ENCODE measurements at places on chromosomes 3 and 15.

DNA sequence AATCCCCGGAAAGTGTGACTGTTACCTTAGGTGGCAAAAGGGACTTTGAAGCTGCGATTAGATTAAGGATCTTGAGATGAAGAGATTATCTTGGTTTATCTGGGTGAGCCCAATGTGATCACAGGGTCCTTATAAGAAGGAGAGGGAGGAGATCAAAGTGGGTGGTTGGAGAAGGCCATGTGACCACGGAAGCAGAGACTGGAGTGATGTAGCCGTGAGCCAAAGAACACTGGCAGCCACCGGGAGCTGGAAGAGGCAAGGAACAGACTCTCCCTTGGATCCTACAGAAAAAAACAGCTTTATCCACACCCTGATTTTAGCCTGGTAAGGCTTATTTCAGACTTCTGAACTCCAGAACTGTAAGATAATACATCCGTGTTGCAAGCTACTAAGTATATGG lies 29.9 kb downstream of the CRABP1 start:
- no peak for DNase-seq

DNA sequence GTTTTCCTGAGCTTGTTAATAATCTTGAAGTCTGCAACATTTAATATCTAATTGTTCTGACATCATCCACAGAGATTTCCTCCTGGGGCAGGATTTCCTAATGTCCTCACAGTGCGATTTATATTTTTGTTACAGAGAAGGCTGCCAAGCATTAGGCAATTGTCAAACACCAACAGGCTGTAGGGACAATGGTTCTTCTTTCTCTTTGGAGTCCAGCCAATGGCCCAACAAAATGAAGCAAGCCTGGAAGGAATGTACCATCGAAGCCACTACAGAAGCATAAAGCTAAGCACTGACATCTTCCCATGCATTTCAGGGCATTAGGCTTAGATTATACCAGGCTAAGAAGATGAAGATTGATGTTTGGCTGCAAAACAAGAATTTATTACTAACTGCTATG lies 173.0 kb upstream of the FRMD4B start:
- DNase-seq = no peak

DNA sequence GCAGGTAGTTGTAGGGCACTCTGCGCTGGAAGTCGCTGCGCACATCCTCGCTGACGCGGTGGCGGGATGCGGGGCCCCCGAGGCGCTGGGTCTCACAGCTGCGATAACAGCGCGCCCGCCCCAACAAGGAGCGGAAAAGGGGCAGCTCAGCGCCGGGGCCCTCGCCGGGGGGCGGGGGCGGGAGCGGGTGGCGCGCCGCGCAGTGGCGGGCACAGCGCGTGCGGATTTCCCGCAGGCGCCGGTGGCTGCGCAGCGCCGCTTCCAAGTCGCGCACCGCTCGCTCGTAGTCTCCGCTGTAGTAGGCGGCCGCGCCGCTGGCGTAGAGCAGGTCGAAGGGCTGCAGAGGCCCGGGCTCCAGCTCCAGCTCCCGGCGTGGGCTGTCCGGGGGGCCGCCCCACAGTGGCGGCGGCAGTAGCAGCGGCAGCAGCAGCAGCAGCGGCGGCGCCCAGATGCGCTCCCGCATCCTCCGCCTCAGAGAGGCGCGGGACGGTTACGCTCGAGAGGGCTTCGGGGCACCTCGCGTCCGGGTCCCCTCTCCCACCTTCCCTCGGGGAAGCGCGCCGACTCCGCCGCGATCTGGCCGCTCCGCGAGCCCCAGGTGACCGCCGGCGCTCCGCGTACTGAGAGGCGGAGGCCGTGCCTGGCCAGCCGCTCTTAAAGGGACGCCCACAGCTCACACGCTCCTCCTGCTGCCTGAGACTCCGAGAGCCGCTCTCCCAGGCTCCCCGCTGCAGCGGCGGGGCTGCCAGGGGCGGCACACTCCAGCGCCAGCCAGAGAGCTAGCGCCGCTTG lies at the start of gene P3H2:
Gene P3H2 (minus strand): TSS at position 629 of the 792 bp plus-strand sequence. CDS start 166 bp downstream, at position 463.
- peak; percentile 4 for DNase-seq

- no peak for DNase-seq
These were observed 3.0 kb downstream of the RPL32 start for GRCh38 chr3:12838179-12838965.

DNA sequence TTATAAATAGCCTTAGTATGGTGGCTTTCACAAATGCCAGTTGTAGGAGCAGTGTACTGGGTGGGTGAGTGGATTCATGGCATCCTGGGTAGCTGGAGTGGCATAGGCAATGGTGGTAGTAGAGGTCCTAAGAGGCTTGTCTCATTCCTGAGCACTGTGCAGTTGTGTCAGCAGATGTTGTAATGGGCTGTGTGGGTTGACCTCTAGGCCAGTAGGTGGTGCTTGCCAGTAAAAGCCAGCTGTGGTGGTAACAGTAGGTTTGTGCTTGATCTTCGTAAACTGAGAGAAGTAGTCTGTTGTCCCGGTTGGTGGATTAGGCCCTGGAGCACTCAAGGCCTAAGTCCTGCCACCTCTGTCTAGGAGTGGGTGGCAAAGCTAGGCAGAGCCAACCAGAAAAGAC lies 149.7 kb upstream of the SUCLG2 start:
- DNase-seq = no peak

- no peak for DNase-seq
These were observed 51.1 kb upstream of the CSPG5 start for GRCh38 chr3:47629770-47630169.

- DNase-seq = no peak
These were observed 28.3 kb downstream of the PTH1R start for GRCh38 chr3:46905661-46906451.

DNA sequence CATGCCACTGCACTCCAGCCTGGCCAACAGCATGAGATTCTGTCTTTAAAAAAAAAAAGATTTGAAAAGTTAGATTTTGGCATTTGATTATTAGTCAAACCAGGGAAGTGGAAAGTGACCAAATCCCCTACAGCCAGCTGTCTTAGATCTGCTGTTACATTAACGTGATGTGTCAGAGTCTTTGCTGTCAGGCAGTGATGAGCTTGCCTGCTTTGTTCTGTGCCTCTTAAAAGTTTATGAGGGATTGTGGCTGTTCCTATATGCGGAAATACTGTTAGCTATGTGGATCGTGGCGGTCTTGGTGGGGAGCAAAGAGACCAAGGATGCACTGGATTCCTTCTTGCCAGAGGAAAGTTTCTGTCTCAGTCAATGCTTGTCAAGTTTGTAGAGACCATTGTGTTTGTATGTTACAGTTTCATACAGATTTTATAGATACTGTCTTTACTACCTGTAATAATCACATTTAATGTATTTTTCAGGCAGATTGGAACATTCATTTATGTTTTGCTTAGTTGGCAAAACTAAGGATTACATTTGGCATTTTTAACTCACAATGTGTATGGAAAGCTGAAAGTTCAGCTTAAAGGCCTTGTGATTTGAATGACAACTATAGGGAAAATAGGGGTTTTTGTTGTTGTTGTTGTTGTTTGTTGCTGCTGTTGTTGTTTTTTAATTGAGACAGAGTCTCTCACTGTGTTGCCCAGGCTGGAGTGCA lies 137.4 kb downstream of the VPS8 start:
- DNase-seq = no peak

- DNase-seq = no peak
These were observed 87.9 kb downstream of the CHST2 start for GRCh38 chr3:143207338-143207961.

DNA sequence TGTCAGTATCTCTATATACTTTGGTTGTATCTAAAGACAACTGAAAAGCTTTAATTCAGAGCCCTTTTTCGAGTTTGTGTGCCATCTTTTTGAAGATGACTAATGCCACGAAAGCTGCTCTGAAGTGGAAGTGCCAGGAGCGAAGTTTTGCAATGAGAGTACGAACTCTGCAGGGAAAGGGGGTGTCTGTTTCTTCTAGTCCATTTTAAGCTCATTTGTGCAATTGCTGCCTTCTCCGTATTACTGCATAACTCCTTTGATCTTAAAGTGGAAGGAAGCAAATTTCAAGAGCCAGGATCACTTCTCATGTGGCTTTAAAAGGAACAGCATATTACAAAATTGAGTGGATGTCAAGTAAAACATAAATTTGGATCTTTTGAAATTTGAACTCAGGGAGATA lies 245.3 kb downstream of the FEZF2 start:
- DNase-seq = no peak

- no peak for DNase-seq
These were observed 65.3 kb downstream of the EOMES start for GRCh38 chr3:27656790-27657189.

DNA sequence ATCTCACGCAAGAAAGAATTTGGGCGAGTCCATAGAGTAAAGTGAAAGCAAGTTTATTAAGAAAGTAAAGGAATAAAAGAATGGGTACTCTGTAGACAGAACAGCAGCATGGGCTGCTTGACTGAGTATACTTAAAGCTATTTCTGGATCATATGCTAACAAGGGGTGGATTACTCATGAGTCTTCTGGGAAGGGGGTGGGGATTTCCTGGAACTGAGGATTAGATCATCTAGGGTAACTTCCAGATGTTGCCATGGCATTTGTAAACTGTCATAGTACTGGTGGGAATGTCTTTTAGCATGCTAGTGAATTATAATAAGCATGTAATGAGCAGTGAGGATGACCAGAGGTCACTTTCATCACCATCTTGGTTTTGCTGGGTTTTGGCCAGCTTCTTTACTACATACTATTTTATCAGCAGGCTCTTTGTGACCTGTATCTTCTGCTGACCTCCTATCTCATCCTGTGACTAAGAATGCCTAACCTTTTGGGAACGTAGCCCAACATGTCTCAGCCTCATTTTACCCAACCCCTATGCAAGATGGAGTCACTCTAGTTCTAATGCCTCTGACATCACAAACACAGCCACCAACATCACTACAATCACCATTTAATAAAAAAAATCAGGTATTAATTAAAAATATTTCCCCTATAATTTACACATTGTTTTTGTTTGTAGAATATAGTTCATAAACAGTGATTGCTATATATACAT lies 890.7 kb upstream of the EPHA6 start:
- peak; percentile 5 for DNase-seq

- no peak for DNase-seq
These were observed 10.7 kb downstream of the TRAIP start for GRCh38 chr3:49845694-49846093.

DNA sequence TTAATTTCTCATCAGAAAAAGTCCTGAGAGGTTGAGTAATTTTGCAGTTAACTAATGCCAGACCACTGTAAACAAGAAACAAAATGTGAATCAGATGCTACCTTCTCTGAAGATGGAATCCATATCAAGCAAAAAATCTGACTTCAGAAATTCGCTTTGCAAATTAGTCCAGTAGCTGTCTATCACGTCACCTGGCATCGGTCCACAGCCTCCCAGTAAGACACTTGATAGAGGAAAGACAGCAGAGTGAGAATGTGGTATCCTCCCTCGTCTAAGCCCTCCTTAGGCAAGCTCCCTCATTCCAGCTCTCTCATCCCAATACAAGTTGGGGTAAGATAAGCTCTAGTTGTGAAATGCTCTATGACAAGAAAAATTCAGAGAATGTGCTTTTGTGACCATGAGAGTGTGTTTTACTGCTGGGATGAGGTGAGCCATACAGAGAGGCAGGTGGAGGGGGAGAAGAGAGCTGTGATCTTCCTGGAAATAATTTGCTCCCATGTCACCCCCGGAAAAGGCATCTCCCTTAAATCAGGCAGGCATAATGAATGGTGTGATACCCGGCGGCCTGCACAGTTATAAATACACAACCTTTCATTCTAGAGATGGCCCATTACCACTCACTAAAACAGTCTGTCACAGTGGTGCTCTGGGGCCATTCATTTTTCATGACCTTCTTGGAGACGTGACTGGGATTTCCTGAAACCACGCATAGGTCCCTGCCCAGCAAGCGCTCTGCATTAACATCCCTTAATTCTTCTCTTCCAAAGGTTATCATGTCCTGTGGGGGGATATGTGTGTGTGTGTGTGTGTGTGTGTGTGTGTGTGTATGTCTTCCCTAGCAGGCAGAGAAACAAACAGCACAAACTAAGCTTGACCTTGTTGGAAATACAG lies 602.0 kb upstream of the KCNMB2 start:
- DNase-seq = no peak

GRCh38 chr3:40173227-40173721 lies 136.2 kb upstream of the EIF1B start:
- no peak for DNase-seq

- no peak for DNase-seq
These were observed 2.6 kb upstream of the WWTR1 start for GRCh38 chr3:149660462-149660861.

DNA sequence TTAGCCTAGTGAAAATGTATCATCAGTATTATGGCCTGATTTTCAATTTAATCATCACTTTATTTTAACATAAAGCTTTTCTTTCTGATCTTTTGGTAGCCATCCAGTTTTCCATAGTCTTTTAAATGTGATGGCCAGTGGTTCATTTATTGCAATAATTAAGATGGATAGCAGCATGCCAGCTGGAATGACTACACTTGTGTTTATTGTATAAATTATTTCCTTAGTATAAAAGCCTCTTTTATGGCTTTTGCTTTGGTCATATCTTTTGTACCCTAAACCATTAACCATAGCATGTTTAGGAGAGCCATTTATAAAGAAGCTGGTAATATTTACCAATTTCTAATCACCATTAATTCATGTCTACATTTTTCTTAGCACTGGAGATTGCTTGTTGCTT lies 31.7 kb downstream of the ALCAM start:
- no peak for DNase-seq

- DNase-seq = no peak
These were observed 110.7 kb upstream of the GOLGA8J start for GRCh38 chr15:29972051-29972450.

- DNase-seq = no peak
These were observed 864 bp upstream of the NEO1 start for GRCh38 chr15:73051391-73051806.

DNA sequence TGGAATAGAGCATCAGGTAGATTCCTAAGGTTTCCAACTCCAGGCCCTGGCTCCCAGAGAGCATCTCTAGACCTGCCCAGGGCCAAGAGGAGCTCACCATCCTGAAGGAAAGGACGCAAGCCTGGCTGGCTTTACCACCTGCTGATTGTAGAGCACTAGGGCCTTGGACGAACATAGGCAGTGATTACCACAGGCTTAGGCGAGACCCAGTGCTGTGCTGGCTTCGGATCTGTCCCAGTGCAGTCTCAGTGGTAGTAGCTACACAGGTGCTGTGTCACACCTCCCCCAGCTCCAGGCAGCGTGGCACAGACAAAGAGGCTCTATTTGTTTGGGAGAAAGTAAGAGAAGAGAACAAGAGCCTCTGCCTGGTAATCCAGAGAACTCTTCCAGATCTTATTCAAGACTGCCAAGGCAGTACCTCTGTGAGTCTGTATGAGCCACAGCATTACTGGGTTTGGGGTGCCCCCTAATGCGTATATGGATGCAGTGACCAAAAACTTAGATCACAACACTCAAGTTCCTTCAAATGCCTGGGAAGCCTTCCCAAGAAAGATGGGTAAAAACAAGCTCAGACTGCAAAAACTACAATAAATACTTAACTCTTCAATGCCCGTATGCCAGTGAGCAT lies 25.4 kb downstream of the ISG20 start:
- DNase-seq = no peak

GRCh38 chr3:108322352-108322751 lies 26.0 kb downstream of the HHLA2 start:
- no peak for DNase-seq

DNA sequence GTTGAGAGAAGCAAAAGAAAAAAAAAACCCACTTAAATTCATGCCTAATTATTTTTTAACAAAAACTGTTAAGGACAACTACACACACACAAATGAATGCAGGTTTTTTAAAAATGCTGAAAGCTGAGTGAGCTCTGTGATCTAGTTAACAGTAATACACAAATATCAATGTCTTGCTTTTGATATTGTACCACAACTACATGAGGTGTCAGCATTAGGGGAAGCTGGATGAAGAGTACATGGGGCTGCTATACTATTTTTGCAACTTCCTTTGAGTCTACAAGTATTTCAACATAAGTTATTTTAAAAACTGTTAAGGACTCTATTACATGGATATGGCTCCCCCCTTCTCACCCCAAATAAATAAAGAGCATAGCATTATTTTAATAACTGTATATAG lies 44.7 kb downstream of the SUCLG2 start:
- DNase-seq = no peak

Data from stimulated activated CD4-positive, alpha-beta T cell treated with anti-CD3 and anti-CD28 coated beads, Interleukin-15, amount 100 ng/mL, for 48 hours (primary cell).